ENCODE measurements at places on chromosomes 6 and 20. TPM values are rescaled to one million over a fixed set of nuclear protein-coding genes. Genes with fewer than 3 reads are reported as not detected.

Gene TMEM217
- 1.8 TPM for total RNA-seq

GRCh38 chr6:96727144-96727543, 110.1 kb downstream of the GPR63 start:
- no peak for DNase-seq

- DNase-seq = no peak
Observed at GRCh38 chr20:40471261-40471629, 217.8 kb downstream of the MAFB start.

DNA sequence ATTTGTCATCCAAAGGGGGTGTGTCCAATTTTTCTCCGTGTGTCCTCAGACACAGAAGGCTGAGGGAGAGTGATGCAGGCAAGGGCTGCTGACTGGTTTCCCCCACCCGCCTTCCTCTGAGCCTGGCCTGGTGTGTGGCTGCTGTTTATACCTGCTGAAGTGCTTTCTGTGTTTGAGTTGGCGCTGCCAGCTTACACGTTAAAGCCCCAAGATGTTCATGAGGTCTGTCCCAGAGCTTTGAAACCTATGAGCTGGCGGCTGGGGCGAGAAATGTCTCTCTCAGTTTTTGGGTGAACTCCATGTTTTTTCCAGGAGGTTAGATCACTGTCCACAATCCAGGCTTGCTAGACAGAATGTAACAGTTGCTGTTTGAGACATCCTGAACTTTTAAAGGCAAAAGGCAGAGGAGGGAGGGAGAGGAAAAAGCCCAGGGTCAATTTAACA, 69.0 kb upstream of the CCN2 start:
- DNase-seq = peak; percentile 64

DNA sequence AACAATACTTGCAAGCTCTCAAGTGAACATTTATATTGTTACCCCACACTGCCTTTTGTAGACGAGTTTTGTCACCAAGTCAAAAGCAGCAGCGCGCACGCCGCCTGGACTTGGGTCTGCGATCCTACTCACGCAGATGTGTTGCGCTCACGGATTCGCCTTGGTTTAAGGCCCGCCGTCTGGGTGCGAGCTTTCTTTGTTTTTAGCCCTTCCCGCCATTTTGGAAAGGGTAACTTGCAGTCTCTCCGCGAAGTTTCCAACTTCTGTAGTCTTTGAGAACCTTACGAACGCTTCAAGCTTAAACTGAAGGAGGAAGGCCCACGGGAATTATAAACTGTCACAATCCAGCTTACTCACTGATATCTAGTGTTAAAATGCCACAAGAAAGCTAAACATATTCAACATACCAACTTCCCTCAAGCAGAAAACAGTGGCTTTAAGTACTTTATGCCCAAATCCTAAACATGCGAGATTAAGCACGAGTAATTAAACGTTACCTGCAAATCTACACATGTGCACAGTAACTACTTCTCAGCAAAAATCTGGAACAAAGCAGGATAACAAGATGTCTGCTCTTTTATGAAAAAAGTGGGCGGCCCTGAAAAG, 80.4 kb upstream of the BTN3A2 start:
- DNase-seq = peak; percentile 81
